Heart right ventricle (tissue), 16 donors: ENCODE measurements at places on chromosomes 5 and 9. TPM values are rescaled to one million over a fixed set of nuclear protein-coding genes. Genes with fewer than 3 reads are reported as not detected.

Gene DNAH5
- 0.26 TPM for total RNA-seq

Gene PLPP1
- total RNA-seq = 58.7 TPM

Gene SCGB3A2
- not detected for total RNA-seq

GRCh38 chr5:157934600-157934999, 75.7 kb upstream of the CLINT1 start:
- no peak overlapping the region for H3K27ac ChIP-seq
- H3K27me3 ChIP-seq = no peaks in the 10 kb centered on the region
- no peak overlapping the region for H3K4me3 ChIP-seq
- no peaks in the 10 kb centered on the region for H3K36me3 ChIP-seq
- DNase-seq = no peak

GRCh38 chr5:86649832-86650505, 32.2 kb downstream of the COX7C start:
- no peaks in the 10 kb centered on the region for H3K4me1 ChIP-seq
- no peak overlapping the region for H3K4me3 ChIP-seq
- no peak overlapping the region for H3K27ac ChIP-seq
- no peak for DNase-seq
- no peaks in the 10 kb centered on the region for H3K36me3 ChIP-seq
